ENCODE measurements at places on chromosomes 2 and 18. TPM values are rescaled to one million over a fixed set of nuclear protein-coding genes. Genes with fewer than 3 reads are reported as not detected.

RNU2-63P gene
- total RNA-seq: not detected

STPG4 gene
- not detected for total RNA-seq

CCDC74A gene
- total RNA-seq: 9.1 TPM

PPP3R1 gene
- total RNA-seq: 413 TPM

TIMM21 gene
- 45.9 TPM for total RNA-seq

DBI gene
- total RNA-seq: 119 TPM

HRH4 gene
- total RNA-seq: 0.77 TPM

COBLL1 gene
- total RNA-seq: 22.7 TPM

TTN gene
- 8.3 TPM for total RNA-seq

MEMO1 gene
- total RNA-seq: 53.2 TPM

ALLC gene
- not detected for total RNA-seq

NEB gene
- 4.5 TPM for total RNA-seq

C2orf49 gene
- 22.0 TPM for total RNA-seq

IL1R2 gene
- total RNA-seq: 1.5 TPM

FAM110C gene
- total RNA-seq: 13.2 TPM

DES gene
- total RNA-seq: 13.6 TPM

EPAS1 gene
- 128 TPM for total RNA-seq

NT5DC4 gene
- not detected for total RNA-seq

RFTN2 gene
- total RNA-seq: 35.3 TPM

FAP gene
- 10.4 TPM for total RNA-seq

CCDC142 gene
- 19.9 TPM for total RNA-seq

EMILIN1 gene
- 8.9 TPM for total RNA-seq

EFR3B gene
- total RNA-seq: 61.7 TPM

RESP18 gene
- not detected for total RNA-seq

TNFAIP6 gene
- total RNA-seq: 2.7 TPM

CTNNA2 gene
- total RNA-seq: 178 TPM

B3GNT7 gene
- total RNA-seq: 5.1 TPM

TEX44 gene
- not detected for total RNA-seq

IL1F10 gene
- total RNA-seq: not detected

TBR1 gene
- total RNA-seq: 107 TPM

TSPYL6 gene
- 0.16 TPM for total RNA-seq

FSIP2 gene
- 1.1 TPM for total RNA-seq

RBKS gene
- 2.8 TPM for total RNA-seq

ERICH2 gene
- total RNA-seq: 0.93 TPM

RAB6C gene
- 3.8 TPM for total RNA-seq

KCNK3 gene
- total RNA-seq: 4.8 TPM

CLEC4F gene
- 0.49 TPM for total RNA-seq

KIF3C gene
- 248 TPM for total RNA-seq

FAM237A gene
- total RNA-seq: 2.9 TPM

DPP4 gene
- total RNA-seq: 5.6 TPM

ANO7 gene
- 4.3 TPM for total RNA-seq

GALR1 gene
- total RNA-seq: 1.9 TPM

C2orf66 gene
- total RNA-seq: 0.86 TPM

NEURL3 gene
- total RNA-seq: 2.0 TPM

ACVR1C gene
- total RNA-seq: 14.1 TPM

STAMBP gene
- total RNA-seq: 48.7 TPM

LHCGR gene
- 0.54 TPM for total RNA-seq

BUB1 gene
- total RNA-seq: 1.5 TPM

DLX2 gene
- total RNA-seq: 1.3 TPM

PROC gene
- total RNA-seq: 0.62 TPM

IAH1 gene
- 63.5 TPM for total RNA-seq

SH3BP4 gene
- 20.0 TPM for total RNA-seq

EVA1A gene
- 0.51 TPM for total RNA-seq

SERPINB12 gene
- not detected for total RNA-seq

SLC9A4 gene
- total RNA-seq: 0.50 TPM

Measured in dorsolateral prefrontal cortex (tissue), 122 donors.